ENCODE measurements at places on chromosomes 3 and 15.
A peak's percentile ranks its signal among the peaks of the same experiment; 100 is the strongest.

DNA sequence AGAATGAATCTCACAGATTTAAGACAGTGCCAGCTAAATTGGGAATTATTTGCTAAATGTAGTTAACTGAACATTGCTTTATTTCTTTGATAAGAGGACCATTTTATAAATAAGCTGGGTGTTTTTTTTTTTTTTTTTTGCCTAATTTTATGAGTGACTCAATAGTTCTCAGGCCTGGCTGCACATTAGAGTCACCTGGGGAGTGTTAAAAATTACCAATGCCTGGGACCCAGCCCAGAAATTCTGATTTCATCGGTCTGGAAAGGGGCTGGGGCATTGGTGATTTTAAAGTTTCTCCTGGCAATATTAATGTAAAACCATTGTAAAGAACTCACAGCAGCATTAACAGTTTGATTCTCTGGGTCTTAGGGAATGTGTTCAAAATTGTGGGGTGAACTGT is 51.2 kb upstream of the PHLDB2 start:
- no peak for DNase-seq

GRCh38 chr15:42032376-42033213 is 11.8 kb upstream of the PLA2G4E start:
- no peak for DNase-seq

DNA sequence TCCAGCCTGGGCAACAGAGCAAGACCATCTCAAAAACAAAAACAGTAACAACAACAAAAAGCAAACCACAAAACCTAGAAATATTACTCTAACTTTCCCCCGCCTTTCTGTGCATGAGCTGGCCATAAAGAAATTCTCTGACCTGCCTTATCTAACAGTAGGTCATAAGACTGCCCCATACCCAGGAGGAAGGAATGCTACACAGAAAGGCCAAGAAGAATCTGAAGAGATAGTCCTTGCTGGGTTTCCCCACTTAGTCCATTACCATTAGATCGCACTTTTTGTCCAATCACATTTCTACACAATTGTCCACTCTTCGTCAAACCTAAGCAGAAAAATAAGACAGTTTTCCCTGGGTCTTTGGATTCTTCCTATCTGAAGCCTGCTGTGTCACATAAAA is 23.5 kb downstream of the CIAO2A start:
- no peak for DNase-seq

- no peak for DNase-seq
Observed at GRCh38 chr3:197203714-197204146, 94.7 kb downstream of the DLG1 start.

DNA sequence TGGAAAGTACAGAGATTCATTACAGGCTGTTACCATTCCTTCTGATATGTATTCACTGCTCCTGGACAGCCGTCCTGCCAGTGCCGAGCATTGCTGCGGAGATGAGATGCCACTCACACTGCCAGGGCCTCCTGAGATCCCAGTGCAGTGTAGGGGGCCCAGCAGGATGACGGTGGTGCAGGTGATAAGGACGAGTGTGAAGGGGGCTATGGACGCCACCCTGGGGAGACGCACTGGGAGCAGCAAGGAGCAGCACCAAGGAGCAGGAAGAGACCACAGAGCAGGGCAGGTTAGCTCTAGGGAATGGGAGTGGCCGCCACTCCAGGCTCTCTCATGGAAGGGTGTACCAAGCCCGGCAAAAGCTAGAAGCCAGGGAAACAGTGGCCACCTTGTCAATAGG is 4.0 kb upstream of the KLF15 start:
- DNase-seq = no peak

GRCh38 chr15:99614749-99615288 is 49.0 kb downstream of the MEF2A start:
- DNase-seq = no peak

DNA sequence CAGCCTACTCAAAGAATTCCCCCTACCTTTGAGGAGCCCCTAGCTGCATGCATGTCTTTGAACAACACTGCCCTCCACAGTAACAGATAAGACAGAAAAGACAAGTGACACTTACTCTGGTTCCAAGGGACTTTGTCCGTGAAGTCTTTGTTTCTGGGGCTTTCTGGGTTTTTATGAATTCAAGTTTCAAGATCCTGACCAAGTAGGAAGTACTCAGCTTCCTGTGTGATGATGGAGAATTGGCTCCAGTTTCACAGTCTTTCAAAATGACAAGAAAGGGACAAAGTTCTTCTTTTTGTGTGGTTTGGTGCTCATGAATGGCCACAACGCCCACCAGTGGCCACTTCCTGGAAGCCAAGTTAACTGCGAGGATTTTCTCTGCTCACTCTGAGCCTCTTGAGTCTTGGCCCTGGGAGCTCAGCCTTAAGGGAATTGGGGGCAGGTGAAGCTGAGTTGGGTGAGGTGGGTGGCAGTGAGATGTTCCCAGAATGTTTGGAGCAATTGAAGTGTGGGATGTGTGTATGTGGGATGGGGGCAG is at the start of gene CCR1:
Gene CCR1 (minus strand): TSS at position 147 of the 538 bp plus-strand sequence. CDS start 4,000 bp downstream, outside the sequence.
- peak; percentile 50 for DNase-seq

- DNase-seq = no peak
Observed at GRCh38 chr3:30526031-30526430, 80.4 kb upstream of the TGFBR2 start.

DNA sequence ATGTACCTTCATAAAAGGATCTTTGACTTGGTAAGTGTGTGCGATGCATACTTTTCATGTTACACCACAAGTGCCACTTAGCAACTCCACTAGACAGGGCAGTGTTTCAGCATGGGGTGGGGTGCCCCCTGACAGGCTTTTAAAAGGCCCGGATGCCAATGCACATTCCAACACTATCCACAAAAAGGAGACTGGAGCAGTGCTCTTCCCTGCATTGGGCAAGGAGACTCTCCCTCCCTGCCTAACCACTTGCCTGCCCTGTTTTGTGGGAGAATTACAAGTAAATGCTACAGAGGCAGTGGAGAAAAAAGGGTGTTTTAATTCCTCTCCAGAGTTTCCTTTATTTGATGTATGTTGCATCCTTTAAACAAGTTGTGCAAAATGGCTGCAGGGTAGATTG is 1.7 kb upstream of the RARB start:
- DNase-seq = peak; percentile 69

DNA sequence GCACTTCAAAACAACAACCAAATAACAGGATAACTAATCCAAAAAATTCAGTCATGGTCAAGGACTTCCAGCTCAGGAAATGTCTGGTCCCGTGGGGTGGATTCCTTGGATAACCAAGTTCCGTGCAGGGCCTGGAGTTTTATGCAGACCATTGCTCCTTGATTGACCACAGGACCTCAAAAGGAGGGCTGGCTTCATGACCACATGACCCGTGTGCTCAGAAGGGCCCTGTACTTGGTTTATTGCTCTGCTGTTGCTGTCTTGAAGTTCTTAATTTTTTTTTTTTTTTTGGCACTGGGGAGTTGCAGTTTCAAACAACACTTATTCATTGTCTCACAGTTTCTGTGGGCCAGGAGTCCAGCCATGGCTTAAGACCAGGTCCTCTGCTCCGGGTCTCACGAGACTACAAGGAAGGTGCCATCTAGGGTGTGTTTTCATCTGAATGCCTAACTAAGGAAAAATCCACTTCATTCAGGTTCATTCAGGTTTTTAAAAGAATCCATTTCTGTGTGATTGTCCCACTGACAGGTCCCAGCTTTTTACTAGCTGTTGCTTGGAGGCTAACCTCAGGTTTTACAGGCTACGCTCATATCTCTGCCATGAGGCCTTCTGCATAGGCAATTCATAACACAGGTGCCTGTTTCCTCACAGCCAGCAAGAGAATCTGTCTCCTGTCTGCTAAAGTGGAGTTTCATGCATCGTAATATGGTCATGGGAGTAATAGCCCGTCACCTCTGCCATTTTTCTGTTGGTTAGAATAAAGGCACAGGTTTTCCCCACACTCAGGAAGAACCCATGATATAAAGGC is 65.3 kb downstream of the FLNB start:
- DNase-seq = no peak

- no peak for DNase-seq
Observed at GRCh38 chr3:146640955-146641867, 36.1 kb upstream of the PLSCR5 start.

DNA sequence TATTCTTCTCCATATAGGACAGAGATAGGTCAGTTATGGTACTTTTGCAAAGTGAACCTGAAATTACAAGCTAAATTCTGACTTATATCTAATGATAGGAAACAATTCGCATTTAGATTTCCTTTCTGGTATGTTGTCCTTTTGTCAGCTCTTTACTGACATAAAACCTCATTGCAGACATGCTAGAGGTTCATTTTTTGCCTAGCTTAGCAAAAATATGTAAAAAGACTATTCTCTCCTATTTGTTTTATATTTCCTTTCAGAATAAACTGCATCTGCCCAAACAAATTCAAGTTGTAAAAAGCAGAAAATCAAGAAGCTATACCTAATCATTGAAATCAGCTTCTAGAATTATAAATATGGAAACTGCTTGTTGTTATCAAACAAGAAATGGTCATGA is 168.7 kb downstream of the PPM1L start:
- no peak for DNase-seq

- DNase-seq = peak; percentile 37
Observed at GRCh38 chr3:192409201-192409837, 318.0 kb downstream of the FGF12 start.

- DNase-seq = no peak
Observed at GRCh38 chr3:49244581-49245205, 32.3 kb downstream of the C3orf62 start.

DNA sequence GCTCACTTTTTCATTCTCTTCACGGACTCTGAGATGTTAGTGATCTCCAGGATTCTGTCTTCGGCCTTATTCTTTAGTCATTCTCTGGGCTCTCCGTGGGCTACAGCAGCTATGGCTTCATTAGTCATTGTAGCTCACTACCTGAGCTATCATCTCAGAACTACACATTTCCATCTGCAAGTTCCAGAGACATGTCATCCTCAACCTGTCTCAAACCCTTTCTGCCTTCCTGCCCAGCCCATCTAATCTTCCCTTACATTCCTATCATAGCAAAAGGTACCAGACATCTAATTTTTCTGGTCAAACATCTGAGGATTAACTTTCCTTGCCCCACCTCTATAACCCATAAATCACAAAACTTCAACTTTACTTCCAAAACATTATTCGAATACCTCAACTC is 13.2 kb downstream of the TSPAN3 start:
- DNase-seq = no peak

DNA sequence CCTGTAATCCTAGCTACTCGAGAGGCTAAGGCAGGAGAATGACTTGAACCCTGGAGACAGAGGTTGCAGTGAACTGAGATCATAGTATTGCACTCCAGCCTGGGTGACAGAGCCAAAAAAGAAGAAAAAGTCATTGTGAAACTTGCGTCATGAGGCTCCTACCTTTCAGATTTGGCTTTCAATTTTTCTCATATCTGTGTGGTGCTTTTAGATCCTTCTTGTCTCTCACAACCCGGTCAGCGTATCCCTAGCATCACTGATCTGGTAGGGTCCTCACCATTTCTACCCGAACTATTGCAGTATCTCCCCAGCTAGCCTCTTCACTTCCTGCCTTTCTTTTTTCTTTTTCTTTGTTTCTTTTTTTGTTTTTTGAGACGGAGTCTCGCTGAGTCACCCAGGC is 21.6 kb upstream of the GCNT3 start:
- no peak for DNase-seq

GRCh38 chr15:85534031-85534430 is 153.6 kb downstream of the AKAP13 start:
- no peak for DNase-seq

DNA sequence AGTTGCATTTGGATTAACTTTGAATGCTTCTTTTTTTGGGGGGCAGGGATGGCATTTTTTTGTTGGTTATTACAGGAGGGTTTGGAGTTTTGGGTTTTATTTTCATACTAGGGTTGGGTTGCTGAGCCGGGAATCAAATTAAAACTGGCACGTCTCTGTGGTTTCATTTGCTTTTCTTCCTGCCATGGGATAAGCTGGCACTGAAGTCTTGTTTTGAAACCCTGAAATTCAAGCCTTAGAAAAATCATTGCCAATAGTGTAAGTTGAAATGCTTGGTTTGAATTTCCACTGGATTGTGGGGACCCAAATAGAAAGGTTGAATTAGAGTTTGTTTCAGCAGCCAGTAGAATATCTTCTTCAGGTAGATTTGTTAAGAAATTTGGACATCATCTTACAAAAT is 193.1 kb upstream of the DCBLD2 start:
- no peak for DNase-seq

DNA sequence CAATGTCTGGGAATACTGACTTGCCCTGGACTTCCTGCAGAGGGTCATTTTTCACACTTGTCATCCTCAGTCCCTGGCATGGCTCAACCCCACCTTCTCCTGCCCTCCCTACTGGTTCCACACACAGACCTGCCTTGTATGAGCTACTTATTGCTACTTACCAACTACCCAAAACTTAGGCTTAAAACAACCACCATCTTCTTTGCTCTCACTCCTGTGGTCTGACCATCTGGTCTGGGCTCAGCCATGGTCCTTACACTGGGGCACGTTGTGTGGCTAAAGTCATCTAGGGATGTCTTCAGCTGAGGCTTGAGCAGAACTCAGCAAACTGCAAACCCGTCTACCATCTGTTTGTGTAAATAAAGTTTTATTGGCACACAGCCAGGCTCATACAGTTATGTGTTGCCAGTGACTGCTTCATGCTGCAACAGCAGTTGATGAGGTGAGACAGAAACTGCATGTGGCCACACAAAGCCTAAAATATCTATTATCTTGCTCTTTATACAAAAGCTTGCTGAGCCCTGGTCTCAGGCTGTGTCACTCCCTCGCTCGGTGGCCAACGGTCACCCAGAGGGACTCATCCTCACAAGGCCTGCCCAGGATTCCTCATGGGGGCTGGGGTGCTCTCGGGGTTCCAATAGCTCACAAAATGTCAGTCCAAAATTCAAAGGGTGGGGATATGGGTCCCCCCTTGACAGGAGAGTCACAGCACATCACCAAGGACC is 43.5 kb downstream of the KLF15 start:
- DNase-seq = no peak

DNA sequence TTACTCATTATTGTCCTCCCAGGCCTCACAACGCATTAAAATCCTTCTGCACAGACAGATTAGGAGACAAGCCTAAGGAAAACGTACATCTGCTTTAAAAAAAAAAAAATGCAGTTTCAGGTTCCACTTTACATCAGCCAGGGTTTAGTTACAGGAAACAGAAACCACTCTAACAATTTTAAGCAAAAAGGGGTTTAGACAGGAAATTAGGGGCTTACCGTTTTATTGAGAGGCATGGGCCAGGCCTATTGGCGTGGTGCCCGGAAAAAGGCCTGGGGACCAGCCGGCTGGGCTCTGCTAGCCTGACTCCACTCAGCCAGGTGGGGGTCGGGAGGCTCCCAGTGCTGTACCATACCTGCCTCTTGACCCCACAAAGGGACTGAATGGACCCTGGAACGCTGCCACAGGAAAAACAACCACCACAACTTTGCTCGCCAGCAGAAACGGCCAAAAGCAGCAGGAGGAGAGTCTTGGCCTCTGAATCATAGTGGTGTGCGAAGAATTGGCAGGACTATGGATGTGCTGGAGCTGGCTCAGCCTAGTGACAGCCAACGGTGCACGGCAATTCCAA is 124.3 kb downstream of the CHSY1 start:
- peak; percentile 93 for DNase-seq

GRCh38 chr3:18444595-18445400 is 19.7 kb upstream of the SATB1 start:
- peak; percentile 70 for DNase-seq
